ENCODE measurements at places on chromosomes 16 and 17.

DNA sequence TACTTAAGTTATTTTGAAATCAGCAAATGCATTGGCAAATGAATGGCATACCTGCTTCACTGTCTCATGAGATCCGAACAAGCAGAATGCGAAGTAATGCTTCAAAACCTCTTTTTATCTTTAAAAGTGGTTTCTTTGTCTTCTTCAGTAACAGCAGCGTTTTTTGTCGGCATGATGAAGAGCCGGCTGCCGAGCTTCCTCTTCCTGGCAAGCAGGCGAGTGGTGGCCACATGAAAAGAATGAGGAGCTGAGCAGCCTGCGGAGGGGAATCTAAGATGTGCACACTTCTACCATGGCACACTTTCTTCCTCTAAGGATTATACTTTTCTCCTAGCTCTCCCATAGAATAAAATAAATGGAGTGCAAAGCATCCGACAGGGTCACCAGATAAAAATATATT lies 42.4 kb upstream of the AKTIP start:
- DNase-seq: peak; percentile 7

DNA sequence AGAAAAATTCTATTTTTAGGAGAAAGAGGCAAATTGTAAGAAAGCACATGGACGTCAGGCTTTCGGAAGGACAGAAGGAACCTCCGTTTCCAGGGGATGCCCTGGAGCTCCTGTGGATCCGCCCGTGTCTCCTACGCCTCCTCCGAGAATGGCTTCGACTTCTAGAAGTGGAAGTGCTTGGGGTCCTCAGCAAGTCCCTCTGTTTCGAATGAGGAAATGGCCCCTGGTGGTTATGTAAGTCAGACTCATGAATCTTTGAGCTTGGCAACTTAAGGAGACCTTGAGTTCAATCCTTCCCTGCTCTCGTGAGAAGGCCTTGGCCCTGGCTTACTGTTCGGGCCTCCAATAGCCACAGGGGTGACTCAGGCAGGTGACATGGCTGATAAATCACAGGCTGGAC lies 38.9 kb downstream of the COX4I1 start:
- no peak for DNase-seq

DNA sequence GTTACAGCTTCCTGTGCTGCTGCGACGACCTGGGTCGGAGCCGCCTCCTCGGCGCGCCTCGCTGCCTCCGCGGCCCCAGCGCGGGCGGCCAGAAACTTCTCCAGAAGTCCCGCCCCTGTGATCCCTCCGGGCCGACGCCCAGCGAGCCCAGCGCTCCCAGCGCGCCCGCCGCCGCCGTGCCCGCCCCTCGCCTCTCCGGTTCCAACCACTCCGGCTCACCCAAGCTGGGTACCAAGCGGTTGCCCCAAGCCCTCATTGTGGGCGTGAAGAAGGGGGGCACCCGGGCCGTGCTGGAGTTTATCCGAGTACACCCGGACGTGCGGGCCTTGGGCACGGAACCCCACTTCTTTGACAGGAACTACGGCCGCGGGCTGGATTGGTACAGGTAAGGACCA lies 746 bp downstream of the HS3ST2 start:
- DNase-seq: no peak

DNA sequence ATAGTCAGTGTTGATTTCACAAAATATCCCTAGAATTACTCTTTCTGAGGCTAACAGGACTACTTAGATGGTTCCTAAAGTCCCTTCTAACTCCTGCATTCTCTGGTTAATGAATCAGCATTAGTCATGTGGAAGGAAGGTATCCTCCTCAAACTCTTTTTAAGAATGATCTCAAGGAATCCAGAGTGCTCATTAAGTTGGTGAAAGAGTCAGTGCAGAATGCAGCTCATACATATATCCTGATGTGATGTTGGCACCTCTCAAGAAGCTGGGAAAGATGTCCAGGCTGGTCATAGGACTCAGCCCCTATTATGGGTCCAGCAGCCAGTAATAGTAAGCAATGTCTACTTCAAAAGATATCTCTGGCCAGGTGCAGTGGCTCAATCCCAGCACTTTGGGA lies 65.5 kb downstream of the PIGL start:
- DNase-seq: no peak

GRCh38 chr17:34706029-34706428 lies 126.6 kb downstream of the TMEM132E start:
- no peak for DNase-seq

- no peak for DNase-seq
These were observed 41.1 kb downstream of the TSC2 start for GRCh38 chr16:2088759-2089358.

GRCh38 chr16:86549076-86549892 lies 5.8 kb downstream of the MTHFSD start:
- no peak for DNase-seq

- no peak for DNase-seq
These were observed 63.0 kb upstream of the LRRC37A3 start for GRCh38 chr17:64982139-64982915.

- DNase-seq: no peak
These were observed 90.5 kb upstream of the MAF start for GRCh38 chr16:79691007-79691406.

DNA sequence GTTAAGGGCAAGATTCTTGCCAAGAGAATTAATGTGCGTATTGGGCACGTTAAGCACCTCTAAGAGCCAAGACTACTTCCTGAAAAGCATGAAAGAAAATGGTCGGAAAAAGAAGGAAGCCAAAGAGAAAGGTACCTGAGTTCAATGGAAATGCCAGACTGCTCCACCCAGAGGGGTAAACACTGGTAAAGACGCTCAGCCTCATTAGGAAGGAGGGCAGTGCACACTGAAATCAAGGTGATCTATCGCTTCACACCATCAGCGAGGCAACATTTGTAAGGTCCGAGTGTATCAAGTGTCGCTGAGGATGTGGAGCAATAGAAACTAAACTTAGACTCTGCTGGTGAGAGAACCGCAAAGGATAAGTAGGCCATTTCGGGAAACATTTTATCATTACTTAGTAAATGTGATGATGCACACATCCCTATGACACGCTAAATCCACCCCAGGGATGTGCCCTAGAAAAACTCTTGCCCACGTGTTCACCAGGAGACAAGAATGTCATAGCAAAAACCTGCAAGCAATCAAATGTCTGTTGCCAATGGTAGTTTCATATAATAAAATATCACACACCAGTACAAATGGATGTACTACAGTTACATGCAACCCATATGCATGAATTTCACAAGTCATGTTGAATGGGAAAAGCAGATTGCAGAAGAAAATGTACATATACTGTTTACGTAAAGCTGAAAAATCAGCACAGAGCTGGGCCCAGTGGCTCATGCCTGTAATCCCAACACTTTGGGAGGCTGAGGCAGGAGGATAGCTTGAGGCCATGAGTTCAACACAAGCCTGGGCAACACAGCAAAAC lies 23.6 kb downstream of the CNTROB start:
- no peak for DNase-seq

DNA sequence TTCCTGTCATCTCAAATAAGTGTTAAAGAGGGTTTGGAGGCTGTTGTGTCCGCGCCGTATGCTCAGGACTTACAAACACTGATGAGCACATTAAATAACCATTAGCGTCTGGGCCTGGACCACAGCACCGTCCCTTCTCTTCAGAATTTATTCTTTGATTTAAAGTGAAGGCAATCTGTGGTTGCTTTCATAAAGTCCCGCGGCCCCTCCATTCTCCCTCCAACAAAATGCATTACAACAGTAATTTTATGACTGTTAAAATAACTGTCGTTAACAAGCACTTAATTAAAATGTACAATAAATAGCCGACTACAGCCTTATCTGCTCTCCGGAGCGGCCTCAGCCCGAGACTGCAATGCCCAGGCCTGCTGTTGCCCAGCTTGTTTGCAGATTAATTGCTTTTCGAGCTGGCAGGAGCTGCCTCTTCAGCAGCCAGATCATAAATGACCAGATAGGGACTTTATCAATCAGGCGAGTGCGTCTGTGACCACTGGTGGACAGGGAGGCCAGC lies 30.6 kb upstream of the IRX3 start:
- no peak for DNase-seq

DNA sequence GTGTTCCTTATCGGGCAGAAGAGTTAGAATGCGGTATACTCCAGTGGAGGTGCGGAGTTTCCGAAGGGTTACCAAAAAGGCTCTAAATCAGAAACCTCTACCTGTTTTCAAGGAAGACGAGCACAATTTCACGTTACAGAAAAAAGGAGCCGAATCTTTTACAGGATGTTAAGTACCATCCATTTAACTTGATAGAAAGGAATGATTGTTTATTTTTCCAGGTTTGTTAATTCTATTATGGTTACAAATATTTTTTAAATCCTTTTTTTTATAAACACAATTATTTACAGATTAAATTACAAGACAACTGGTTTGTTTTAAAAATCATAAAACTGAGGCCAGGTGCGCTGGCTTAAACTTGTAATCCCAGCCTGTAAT lies 18.2 kb downstream of the ZNF213 start:
- DNase-seq: no peak

DNA sequence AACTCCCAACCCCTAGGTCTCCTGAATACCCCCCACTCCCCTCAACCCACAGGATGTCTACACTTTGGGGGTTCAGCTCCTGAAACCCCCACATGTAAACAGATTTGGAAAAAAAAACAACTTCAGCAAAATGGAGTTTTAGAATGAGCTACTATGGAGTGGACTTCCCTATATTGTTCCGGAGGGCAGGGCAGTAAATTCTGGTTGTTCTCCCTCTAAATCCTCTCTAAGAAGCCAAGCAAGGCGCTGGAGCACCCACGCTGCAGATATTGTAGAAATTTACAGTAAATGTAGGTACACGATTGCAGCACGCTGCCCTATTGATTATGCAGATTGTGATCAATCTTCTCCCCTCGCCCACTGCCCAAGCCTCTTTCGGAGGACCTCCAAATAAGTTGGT lies 8.5 kb upstream of the ZFHX3 start:
- no peak for DNase-seq

DNA sequence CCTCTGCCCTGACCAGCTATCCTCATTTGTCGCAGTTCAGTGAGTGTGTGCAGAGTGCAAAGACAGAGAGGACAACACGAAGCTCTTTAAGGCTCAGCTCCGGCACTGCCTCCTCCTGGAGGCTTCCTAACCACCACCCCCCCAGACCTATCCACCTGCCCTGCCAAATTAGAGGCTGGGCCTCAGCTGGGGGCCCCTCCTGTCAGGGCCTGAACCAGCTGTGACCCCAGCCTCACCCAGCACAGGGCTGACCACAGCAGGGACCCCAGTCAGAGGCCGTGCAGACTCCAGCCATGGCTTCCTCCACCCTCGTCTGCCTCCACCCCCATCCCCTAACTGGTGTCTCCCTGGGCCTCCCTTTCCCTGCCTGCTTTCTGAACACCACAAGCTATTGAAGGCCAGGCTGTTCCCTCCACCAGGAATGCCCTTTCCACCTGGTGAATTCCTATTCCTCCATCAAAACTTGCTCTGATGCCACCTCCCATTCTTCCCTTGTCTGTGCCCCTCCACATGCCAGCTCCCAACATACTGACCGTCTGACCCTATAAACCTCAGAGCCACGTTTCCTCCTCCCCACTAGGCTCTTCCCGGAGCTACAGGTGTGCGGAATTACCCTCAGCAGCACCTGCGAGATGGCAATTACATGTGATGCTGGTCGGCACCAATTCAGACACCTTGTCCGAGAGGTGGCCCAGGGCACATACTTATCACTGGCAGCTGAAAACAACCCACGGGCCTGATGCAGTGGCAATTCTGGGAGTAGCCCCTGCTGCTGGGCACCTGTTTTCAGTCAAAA lies 8.8 kb downstream of the SREBF1 start:
- DNase-seq: no peak

DNA sequence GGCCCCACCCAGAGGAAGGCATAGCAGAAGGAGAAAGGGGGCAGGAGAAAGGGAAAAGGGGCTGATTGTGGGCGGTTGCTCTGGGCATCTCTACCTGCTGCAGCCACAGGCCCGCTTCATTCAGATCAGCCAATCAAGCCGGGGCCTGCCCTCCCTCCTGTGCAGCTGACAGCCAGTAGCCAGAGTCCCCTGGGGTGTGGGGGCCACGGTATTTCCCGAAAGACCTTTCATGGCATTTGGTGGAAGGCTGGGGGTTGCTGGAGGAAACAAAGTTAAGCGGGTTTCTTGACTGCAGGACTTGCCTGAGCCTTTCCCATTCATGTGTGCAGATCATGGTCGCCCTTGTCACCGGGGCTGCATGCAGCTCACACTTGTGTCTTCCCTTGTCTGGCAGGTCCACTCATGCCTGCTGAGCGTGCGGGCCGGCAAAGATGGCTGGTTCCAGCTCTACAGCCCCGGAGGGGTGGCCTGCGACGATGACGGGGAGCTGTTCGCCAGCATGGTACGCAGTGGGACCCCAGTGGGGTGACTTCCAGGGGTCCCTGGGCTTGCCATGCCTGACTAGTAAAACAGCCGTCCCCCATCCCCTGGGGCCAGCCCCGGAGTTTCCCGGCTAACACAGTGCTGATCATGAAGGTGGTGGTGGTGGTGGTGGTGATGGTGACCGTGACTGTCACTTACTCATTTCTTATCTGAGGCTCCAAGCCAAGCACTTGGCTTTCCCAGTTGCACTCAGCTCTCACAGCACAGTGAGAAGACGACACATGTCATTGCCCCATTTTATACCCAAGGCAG lies 82.7 kb upstream of the PLCG2 start:
- no peak for DNase-seq

GRCh38 chr17:40419559-40420331 lies 2.0 kb upstream of the TOP2A start:
- no peak for DNase-seq

DNA sequence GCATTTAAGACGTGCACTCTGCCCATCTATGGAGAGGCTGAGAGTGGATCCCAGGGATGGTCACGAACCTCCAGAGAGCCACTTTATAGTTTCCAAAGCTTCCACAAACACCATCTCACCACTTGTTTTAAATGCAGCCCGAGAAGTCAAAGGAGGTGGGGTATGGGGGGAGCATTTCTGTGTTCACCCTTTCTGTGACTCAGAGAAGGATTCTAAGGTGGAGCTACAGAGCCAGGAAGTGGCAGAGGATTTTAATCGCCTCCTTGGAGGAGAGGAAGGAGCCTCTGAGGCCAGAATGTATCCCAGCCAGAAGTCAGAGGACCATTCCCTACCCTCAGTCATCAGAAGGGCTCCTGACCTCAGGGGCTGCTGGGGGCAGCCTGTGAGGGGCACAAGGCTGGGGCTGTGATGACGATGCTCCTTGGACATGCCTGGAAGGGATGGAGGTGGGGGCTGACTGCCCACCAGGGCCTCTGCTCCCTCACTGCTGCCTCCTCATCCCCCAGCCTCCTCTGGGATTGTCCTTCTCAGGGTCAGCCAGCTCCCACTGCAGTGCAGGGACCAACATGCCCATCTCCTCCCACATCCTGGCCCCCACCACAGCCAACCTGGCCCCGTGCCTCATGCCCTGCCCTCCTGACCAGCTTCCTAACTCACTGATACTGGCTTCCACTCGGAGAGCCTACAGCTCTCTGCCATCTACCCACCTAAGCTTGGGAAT lies 2.8 kb downstream of the XYLT2 start:
- no peak for DNase-seq

All from stimulated activated CD4-positive, alpha-beta T cell treated with anti-CD3 and anti-CD28 coated beads, Interleukin-2, amount 100 ng/mL, for 4 hours (primary cell).